ENCODE measurements at places on chromosomes 7 and 10.

DNA sequence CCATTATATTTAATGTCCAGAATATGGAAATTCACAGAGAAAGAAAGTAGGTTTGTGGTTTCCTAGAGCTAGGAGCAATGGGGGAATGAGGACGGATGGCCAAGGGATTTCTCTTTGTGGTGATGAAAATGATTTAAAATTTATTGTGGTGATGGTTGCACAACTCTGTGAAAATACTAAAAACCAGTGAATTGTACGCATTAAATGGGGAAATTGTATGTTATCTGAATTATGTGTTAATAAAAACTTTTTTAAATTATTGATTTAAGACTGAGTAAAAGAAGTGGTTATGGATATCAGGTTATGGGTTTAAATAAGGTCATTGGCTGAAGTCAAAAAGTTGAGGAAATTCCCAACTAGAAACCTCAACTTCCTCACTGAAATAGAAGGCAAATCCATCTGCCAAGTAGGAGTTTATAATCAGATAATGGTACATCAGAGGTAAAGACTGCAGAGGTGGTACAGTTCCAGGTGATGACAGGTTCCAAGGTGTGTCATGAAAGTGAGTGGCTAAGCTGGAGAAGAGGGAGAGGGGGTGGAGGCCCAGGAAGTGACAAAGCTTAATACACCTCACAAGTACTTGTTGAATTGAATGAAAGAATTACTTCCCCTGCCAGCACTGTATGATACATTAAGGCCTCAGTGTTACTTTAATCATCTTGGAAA lies 68.9 kb upstream of the CCDC71L start:
- no peak for DNase-seq

- DNase-seq: no peak
Observed at GRCh38 chr7:49172639-49173038, 248.3 kb downstream of the CDC14C start.

GRCh38 chr7:118305671-118306070 lies 81.2 kb downstream of the ANKRD7 start:
- DNase-seq: no peak

DNA sequence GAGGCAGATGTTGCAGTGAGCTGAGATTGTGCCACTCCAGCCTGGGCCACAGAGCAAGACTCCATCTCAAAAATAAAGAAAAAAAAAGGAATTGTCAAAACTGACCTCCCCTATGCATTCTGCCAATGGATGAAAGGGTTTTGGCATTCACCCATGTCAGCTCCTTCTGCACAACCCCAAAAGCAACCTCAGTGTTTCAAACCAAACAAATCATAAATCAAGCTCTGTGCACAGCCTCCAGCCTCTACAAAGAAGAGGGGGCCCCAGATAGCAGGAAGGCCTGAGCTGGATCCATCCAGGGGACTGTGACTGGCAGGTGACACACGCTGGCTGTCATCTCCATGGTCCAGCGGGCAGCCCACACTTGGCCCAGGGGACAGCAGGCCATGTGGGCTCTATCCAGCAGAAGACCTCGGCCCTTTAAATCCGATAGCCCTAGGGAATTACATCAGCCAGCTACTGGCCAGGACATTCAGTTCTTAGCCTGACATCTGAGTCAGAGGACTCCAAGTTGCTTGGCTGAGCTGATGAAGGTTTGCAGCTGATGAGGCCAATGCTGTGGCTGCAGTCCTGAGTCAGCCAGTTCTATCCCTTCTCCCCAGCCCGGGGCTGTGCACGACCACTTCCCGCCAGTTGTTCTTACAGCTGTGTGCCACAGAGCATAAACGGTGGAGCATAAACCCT lies 52.0 kb upstream of the FIGNL1 start:
- DNase-seq: no peak

DNA sequence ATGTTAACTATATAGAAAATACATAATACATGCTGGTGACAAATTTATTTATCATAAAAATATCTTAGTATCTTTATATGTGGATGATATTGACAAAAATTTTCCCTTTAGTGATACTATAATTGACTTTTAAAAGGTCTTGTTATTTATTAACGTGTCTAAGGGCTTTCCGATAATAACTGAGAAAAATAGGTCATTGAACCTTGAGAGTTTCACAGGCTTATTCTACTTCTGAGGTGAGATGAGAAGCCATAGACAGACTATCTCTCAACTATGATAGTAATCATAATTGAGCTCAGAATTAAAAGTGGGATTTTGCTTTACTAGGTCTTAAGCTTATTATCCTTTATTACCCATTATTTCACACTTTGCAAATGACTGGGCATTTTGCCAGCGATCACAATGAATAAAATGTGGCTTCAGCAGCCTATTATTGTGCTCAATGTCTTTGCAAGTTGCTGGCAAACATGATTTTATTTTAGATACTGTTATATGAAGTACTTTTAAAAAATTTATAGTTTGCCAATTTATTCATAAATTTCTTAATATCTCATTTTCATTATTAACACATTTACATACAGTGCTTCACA lies 574.5 kb downstream of the ZWINT start:
- no peak for DNase-seq

All from ecto neural progenitor cell (in vitro differentiated cells).